ENCODE measurements at places on chromosomes 4 and X.

DNA sequence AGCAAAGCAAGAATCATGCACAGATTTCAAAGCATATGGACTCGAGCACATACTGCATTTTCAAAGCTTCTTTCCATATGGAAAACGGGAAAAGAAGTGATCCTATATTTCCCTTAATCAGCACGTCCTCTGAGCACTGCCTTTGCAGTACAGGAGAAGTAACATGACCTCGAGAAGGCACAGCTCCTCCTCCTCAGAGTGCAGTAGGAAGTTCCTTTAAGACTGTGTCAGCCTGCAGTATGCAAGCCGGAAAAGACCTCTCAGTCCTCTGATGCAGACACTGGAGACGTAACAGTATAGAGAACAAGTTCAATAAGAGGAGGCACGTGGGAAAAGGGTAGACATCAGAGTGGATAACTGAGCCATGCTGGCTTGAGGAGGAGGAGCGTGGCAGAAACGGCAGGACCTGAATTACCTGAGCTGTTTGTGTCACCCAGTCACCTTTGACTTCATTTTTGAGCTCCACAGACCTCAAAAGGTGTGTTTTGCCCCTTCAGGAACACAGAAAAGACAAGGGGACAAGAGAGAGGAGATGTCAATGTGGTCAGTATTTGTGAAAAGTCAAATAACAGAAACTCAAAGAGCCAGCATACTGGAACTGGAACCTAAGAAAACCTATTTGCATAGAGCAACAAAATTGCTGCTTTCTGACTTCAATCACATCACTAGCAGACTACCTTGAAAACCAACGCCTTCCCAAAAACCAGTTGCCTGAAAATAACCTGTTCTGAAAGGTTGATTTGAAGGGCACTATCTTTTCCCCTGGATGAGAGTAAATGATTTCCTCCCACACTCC lies 20.8 kb downstream of the IRF2 start:
- DNase-seq, result no peak

GRCh38 chr4:93791570-93792195 lies 36.9 kb upstream of the ATOH1 start:
- DNase-seq, result no peak

DNA sequence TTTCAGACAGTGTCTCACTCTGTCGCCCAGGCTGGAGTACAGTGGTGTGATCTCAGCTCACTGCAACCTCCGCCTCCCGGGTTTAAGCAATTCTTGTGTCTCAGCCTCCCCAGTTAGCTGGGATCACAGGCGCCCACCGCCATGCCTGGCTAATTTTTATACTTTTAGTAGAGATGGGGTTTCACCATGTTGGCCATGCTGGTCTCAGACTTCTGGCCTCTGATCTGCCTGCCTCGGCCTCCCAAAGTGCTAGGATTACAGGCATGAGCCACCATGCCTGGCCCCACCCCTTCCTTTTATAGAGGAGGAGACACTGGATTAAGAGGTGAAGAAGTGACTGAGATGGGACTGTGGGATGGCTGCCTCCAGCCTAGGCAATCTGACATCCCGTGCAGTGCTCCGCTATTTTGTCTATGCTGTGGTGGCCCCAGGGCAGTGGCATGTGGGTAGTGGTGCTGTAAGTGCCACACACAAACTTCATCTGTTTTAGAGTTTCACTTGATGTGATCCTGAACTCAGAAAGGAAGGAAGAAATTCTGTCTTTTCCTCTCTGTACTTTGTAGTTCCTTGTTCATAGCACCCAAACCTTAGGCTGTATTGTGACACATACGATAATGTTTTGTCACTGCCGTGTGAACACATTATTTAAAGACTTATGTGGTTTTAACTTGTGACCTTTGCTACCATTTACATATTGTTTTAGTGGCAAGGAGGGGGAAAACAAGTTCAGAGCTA lies 48.9 kb downstream of the FNIP2 start:
- DNase-seq, result no peak

DNA sequence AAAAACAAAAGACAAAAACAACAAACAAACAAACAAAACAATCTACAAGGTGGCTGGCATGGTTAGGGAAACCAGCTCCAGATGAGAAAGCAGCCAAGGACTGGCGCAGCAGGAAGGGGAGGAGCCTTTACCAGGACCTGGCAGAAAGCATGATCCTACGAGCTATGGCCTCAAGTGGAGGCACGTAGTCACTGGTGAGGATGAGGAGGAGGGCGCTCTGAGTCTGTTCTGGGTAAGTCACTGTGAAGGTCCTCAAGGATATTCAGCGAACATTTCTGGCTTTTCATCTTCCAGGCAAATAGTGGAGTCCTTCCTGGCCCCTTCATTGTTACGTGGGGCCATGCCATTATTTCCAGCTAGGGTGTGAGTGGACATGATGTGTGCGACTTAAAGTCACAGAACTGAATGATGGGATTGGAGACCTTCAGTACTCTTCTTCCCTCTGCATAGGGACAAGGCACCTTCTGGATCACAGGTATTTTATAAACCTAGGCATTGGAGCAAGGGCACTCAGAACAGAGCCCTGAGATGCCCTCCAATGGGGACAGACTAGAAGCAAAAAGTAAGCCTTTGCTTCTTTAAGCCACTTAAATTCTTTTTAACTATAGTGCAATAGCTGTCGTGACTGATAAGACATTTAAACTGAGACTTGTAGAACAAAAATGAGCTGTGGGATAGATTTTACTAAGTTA lies 771.3 kb downstream of the RAB28 start:
- no peak for DNase-seq

DNA sequence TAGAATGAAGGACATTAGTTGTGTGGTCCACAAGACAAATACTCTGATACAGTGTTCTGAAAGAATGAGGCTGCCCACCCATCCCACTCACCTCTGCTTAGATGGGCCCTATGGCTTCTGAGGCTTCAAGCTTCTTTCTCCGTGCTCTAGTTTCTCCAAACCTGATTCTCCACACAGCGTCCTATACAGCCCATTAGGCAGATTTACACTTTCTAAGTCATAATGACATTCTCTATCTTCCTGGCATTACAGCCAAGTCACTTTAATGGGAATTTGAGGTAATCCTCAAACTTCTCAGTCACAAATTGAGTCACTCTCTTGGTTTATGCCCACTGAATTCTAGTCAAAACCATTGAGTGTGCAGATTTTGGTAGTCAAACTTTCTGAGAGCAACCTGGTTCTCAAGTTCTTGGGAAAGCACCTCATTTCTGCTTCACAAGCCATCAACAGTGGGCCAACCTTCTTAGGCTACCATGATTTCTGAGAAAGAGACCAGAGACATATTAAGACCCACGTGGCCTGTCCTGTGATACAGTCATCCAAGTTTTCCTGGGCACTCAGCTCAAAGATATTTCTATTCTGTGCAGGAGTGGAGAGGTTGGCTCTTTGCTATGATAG lies 6.2 kb upstream of the SETD7 start:
- DNase-seq, result no peak

DNA sequence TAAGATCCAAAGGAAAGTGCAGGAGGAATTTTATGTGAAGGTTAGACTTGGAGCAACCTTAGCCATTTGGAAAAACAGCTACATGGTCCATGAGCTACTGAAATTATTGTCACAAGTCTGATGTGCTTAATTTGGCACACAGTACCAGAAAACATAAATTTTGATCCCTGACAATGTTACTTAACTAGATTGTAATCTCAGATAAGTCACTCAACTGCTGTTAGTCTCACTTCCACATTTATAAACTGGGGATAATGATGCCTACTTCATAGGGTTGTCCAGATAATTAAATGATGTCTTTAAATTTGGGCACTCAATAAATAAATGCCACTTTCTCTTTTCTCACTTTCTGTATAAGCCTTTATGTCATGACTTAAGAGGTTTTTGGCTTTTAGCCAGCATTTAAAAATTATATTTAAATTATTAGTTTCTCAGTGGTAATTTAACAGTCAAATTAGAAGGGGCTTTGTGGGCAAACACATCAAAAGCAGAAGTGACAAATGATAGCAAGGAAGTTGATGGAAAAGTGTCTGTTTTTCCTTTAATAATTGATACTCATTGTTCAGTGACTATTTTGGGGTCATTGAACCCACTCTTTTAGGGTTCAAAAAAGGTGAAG lies 58.3 kb downstream of the PAQR3 start:
- no peak for DNase-seq

- no peak for DNase-seq
These were observed 1285.4 kb downstream of the PCDH18 start for GRCh38 chr4:136246876-136247275.

- DNase-seq, result no peak
These were observed 23.0 kb downstream of the CASK start for GRCh38 chrX:41900321-41900720.

DNA sequence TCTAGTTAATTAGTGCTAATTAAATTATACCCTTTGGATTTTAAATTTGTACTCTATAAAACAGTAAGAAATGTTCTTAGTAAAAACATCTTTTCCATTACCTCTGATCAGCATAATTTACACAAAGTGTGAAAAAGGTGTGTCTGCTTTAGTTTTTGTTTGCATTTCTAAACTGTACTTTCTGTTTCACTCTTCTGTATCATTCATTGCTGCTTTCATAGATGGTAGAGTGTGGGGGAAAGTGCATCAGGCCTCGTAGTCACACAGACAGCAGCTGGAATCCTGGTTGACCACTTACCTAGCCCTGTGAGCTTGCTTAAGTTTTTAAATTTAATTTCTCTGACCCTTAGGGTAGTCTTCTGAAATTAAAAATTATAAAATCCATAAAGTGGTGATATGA lies 275.4 kb upstream of the PITX2 start:
- DNase-seq, result no peak
